ENCODE measurements at places on chromosomes 7 and 10.
A peak's percentile ranks its signal among the peaks of the same experiment; 100 is the strongest.

DNA sequence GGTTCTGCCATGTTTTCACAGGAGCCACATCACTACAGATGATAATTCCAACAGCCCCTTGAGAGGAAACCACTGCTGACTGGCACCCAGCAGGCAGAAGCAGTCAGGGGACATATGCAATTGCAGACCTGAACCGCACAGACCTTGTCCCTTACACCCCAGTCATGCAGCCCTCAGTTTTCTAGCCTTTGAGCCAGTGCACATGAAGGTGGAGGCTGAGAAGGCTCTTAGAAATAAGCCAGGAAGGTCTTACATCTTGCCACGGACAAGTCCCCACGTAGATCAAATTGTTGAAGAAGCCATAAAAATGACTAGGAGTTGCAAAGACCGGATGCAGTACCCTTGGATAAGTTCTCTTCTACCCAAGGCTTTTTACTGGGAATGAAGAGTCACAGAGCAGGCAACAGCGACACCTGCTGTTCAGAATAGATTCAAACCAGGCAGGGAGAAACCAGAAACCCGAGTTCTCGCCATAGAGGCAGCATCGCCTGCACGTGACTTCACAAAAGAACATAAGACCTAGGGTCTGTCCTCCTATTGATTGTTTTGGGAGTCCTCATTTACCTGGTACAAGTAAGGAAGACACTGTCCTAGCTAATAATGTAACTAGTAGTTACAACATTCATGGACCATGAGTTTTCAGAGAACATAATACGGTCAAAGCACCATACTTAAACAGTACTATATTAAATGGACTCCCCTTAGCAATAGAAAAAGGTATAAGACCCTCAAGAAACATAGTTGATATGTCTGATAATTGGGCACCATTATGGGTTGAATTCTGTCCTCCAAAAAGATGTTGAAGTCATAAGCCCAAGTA lies 11.1 kb downstream of the STEAP1B start:
- DNase-seq, result peak; percentile 72

- DNase-seq, result no peak
Observed at GRCh38 chr10:66218289-66218688, 707.5 kb upstream of the LRRTM3 start.

DNA sequence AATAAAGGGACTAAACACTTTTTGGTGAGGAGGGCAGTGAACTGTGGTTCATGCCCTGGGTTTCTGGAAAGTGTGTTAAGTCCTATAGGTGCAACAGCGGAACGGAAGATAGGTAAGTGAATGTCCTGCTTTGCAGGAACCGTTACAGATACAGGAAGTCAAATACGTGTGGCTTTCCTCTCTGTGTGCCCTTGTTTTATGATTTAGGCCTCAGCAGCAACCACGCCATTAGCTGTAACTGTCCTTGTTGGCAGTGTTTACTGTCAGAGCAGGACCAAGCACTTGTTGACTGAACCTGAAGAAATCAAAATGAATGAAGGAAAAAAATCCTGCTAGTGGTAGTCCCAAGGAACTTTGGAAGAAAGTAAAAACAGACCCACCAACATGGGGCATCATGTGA lies 150.3 kb downstream of the PIP4K2A start:
- no peak for DNase-seq

- DNase-seq, result no peak
Observed at GRCh38 chr10:32366111-32366510, 19.2 kb upstream of the EPC1 start.

DNA sequence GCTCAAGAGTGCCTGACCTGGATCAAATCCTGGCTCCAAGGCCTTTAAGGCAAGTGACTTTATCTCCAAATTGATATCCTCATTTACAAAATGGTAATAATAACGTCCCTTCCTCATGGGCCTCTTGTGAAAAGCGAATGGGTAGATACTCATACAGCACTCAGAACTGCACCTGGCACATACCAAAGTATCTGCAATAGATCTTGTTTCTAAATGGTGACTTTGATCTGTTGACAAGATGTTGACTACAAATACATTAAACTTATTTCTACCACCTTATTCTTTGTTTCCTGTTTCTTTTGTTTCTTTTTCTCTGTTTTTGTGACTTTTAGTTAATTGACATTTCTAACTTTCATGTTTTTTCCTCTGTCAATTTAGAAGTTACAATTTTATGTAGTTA lies 53.0 kb downstream of the RNLS start:
- DNase-seq, result no peak

- DNase-seq, result no peak
Observed at GRCh38 chr10:3180355-3181025, 7.9 kb upstream of the PITRM1 start.

- DNase-seq, result no peak
Observed at GRCh38 chr10:7206412-7207100, 204.3 kb downstream of the SFMBT2 start.

DNA sequence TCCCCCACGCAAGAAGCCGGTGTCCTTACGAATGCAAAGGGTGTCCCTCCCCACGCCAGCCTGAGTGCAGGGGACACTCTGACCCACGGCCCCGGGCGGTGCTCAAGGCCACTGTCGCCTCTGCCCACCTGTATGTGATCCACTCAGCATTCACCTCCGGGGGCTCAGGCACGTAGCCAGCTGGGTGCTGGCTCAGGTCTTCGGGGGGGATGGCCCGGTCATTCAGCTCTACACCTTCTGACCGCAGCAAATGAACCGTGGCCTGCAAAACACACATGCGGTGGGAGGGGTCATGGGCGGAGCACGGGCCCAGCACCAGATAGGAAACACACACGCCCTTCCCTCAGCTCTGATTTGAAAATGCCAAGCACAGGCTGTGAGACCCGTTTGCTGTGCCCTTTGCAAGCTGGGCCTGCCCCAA lies 25.9 kb downstream of the CFAP46 start:
- no peak for DNase-seq

- DNase-seq, result peak; percentile 81
Observed at GRCh38 chr7:100801833-100802568, 25.3 kb downstream of the EPHB4 start.

DNA sequence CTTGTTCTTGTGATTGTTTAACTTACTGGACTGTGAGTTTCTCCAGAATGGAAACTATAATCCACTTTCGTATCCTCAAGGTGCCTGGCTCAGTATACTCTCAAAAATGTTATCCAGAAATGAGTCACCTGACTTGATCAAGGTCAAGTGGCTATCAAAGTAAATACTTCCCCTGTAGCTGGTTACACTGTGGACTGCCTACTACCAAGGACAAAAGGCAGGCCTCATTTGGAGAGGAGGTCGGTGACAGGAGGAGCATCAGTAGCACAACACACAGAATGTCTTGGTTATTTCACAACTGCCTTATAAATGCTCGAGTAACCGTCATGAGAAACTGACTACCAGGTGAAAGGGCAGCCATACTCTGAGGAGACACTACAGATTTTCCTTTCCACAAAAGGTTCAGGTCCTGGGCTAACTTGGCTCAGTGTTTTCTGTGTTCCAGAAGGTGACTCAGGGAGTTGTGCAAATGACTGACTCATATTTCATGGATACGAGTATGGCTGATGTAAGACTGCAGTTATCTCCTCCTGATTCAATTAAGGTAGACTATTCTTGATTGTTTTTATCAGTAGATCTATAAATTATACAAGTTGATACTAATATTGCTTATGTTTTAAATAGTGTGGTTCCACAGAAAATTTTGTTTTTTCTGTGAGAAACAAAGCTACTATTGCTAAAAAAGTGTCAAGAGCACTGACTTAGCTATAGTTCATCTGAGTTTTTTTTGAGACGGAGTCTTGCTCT lies 4.2 kb upstream of the CCNY start:
- peak; percentile 98 for DNase-seq

- DNase-seq, result no peak
Observed at GRCh38 chr7:25622695-25623094, 394.4 kb upstream of the NPVF start.

DNA sequence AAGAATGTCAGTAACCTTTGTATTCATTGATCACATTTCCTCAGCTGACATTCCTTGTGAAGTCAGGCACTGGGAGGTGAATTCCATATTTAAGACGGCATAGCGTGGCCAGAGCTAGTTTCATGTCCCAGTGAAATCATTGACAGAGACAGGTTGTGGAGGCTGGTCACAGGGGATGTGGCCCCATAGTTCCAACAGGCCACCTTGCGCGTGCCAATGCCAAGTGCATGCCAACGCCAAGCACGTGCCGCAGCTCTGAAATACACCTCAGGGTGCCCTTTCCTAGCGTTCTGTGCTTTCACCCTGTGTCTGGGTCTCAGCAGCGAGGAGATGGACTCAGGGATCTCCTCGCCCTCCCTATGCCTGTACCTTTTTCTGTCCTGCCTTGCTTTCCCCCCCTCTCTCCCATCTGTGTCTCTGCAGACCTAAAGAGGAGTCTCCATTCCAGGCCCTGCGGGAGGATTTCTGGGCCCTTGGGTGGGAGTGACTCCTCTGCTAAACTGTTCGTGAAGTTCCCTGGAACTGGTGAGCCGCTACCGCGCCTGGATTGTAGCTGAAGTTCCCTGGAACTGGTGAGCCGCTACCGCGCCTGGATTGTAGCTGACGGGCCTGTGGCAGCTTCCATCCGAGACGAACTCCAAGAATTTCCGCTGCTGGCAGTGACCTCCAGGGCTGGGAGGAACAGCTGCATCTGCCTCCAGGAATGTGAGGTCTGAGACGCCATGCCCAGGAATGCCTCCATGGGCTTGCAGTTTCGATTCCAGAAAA lies 19.7 kb downstream of the AQP1 start:
- DNase-seq, result peak; percentile 45

DNA sequence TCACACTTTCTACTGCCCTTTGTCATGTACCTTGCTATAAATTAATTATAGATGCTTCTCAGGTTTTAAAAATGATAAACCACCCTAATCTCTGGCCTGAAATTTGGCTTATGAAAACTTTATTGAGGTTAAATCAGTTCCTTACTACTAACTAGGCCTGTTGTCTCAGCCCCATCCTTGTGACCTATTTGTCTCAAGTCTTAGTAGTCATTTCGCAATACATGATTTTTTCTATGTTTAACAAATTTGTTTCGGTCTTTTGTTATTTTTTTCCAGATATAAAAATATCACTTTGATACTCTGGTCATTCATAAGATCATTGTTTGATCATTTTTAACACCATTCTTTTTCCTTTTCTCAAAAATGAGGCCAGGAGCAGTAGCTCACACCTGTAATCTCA lies 411.6 kb downstream of the GFRA1 start:
- no peak for DNase-seq

- DNase-seq, result no peak
Observed at GRCh38 chr10:47321521-47322195, 596 bp upstream of the GDF2 start.

- no peak for DNase-seq
Observed at GRCh38 chr7:47393406-47393805, 188.5 kb downstream of the TNS3 start.

GRCh38 chr10:13704964-13705363 lies 118.2 kb downstream of the PRPF18 start:
- DNase-seq, result no peak

GRCh38 chr10:77949167-77949566 lies 22.6 kb upstream of the DLG5 start:
- peak; percentile 34 for DNase-seq

- DNase-seq, result no peak
Observed at GRCh38 chr7:116836911-116837310, 25.5 kb upstream of the CAPZA2 start.

DNA sequence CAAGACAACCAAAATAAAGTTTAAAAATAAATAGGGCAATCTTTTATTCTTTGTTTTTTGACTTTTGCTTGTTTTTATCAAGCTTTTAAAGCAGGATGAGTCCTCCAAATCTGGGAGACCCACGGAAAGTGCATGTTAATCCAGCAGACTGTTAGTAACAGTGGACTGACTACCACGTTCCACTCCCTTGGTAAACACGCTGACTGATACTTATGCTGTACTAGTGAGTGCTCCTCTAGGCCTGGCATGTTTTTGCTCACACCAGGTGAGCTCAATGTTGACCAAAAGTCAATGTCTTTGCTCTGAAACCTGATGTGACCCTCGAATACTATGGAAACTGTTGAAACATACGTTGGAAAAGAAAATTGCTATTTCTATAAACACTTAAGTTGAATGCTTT lies 88.4 kb downstream of the KIAA1549 start:
- no peak for DNase-seq

DNA sequence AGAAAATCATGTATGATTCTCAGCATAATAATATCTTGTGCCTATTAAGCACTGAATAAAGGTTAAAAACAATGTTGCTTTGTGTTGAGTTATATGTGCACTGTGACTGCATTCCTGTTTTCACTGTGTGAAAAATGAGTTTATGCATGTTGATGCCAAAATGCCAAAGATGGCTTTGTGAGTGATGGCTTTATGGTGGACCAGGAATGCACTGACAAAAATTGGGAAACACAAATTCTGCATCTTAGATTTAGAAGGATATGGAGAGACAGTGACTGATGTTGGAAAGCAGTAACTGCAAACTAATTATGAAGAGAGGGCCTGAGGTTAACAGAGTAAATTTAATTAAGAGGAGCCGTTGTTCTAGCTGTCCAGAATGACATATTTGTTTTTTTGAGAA lies 440.4 kb downstream of the KIF20B start:
- DNase-seq, result no peak

DNA sequence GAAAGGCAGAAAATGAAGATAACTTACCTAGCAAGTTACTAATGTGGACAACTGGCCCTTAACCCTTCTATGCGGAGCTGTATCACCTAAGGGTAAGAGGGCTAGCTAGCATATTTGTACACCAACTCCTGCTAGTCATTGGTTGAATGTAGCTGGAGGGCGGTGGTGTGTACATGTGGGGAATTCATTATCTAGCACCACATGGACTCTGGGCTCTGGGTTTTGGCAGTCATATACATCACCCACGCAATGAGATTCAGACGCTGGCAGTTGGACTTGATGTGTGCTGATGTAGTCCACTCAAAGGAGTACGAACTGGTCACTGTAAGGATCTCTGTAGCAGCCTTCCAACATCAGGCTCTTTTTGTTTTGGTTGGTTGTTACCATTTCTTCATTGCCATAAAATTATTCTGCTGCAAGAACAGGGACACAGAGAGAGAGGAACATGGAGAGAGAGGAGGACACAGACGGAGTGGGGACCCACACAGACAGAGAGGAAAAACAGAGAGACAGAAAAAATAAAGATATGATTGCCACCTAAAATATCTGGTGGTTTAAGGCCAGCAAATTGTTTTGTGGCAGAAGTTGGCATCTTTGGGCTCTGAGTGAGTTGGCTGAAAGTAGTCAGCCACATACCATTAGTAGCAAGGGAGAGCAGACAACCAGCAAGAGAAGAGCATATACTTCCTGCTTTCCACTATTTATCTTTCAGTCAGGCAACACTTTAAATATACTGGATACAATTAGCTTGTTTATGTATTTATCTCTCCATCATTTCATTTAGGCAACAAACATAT lies 76.7 kb upstream of the MTPN start:
- DNase-seq, result no peak

DNA sequence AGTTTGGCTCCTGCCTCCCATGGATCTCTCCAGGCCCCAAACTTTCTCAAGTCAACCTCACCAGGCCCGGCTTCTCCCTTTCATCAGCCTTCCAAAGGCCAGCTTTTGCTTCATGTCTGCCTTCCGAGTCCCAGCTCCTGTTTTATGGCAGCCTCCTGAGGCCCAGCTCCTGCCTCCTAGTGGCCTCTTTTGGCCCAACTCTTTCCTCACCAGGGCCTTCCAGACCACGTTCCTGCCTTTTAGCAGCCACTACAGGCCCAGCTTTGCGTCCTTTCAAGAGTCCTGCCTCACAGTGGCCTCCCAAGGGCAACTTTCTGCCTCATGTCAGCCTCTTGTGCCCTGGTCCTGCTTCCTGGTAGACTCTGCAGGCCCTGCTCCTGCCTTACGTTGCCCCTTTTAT lies 15.3 kb upstream of the TMEM248 start:
- DNase-seq, result no peak

GRCh38 chr10:106410331-106410730 lies 754.2 kb downstream of the SORCS1 start:
- no peak for DNase-seq
